Left colon (tissue), 2 donors: ENCODE measurements at places on chromosomes 1 and 21. TPM values are rescaled to one million over a fixed set of nuclear protein-coding genes. Genes with fewer than 3 reads are reported as not detected.

DNA sequence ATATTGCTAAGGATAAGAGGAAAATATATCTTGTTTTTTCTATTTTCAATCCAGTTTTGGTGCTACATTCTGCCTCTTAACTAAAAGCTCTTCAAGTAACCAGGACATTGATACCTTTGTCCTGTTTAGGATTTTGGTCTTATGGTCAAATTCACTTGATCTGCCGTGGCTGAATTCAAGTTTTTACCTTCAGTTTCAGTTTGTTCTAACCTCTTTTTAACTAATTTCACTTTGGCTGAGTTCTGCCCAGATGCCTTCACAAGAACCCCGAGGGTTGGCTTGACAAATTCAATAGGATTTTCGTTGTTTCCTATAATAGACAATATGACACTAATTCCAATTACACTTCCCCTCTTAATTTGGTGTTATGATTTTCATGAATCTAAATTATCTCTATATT lies 84.5 kb upstream of the C1orf21 start:
- no peak for DNase-seq

DNA sequence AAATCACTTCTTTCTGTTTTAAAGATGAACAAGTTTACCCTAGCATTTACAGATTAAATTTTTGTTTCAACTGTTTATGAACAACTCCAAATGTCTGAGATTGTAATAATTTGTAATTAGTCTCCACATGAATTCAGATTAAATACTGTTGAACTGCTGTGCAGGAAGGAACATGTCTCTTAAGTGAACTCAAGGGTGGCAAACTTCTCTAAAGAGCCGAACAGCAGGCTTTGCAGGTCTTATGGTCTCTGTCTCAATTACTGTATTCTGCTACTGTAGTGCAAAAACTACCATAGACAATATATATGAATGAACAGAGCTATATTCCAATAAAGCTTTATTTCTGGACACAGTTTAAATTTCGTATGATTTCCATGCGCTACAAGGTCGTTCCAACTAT lies 6.6 kb downstream of the RSBN1 start:
- DNase-seq, result no peak

GRCh38 chr1:20834780-20835179 lies 47.7 kb upstream of the HP1BP3 start:
- no peak for DNase-seq

LCE6A gene
- not detected for total RNA-seq

DNA sequence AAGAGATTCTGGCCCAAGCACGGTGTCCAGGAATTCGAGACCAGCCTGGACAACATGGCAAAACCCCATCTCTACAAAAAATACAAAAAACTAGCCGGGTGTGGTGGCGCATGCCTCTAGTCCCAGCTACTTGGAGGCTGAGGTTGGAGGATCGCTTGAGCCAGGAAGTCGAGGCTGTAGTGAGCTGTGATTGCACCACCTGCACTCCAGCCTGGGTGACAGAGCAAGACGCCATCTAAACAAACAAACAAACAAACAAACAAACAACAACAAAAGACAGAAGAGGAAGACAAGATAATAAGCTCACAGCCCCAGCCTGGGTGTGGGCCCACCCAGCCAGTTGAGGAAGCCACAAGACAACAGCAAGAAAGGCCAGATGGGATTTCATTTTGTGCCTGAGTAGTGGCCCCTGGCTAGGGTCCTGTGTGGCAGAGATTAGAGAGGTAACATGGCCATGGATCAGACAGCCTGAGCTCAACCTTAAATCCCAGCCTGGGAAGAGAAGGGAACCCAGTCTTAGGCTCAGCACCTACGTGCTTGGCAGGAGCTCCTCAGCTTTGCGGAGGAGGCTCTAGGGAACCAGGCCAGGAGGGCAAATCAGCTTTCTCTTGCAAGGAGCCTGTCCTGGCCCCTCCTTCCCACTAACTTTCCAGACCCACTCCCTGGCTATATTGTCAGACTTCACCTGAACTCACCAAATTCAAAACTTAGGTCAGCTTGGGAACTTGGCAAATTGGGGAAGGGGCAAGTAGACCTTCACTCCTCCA lies 4.9 kb upstream of the BEST4 start:
- DNase-seq, result peak; percentile 15

DNA sequence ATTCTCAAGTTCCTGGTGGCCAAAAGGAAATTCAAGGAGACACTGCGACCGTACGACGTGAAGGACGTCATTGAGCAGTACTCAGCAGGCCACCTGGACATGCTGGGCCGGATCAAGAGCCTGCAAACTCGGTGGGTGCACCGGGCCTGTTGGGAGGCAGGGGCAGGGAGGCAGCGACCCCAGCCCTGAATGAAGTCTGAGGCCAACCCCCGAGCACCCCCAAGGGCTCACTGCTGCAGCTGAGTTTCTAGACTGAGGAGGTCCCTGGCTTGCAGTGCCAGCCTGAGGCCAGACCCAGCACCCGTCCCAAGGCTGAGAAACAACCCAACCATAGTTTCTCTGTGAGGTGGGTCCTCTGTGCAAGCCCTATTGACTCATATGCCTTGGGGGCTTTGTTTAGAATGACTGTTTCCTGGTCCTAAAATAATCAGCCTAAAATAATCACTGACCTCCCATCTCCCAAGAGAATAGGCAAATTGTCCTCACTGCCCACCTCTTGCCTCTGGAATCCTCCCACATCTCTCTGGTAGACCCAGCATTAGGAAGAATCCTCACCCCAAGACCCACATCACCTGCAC lies 27.1 kb downstream of the CITED4 start:
- no peak for DNase-seq

- DNase-seq, result no peak
Measured at GRCh38 chr1:42963378-42964043, 4.8 kb upstream of the SLC2A1 start.

DNA sequence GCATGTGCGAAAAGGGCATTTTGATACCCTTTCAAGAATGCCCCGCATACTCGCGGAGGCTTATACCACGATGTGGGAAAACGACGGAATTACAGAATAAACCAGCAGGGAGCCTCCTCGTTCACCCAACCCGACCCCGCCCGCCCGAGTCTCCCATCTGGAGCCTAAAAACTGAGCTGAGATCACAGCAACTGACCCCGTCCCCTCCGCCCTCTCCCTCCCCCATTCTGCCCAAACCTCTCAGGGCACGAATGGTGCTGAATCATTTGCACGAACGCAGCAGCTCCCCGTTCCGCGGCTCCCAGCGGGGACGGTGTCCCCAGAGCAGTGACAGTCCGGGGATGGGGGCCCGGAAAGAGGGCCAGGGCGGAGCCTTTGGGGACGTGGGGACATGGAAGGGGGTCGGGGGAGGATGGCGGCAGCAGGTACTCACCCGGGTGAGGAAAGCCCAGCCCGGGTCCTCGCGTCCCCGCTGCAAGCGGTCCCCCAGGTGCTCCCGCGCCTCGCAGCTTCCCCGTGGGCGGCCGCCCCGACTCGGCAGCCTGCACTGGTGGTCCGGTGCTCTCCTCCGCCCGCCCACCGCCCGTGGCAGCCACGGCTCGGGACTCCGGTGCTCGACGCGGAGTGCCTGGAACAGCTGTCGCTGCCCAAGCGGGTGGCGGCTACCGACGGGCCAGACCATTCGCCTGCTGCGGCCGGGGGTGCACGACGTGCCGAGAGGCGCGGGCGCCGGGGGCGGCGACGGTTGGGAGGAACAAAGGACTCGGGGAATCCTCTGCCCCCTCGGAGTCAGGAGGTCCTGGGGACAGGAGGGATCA lies at the start of gene TTLL7:
TSS of gene TTLL7 (minus strand) at position 635 of the 818 bp plus-strand sequence. CDS start 46,921 bp downstream, outside the sequence.
- DNase-seq, result peak; percentile 84

- DNase-seq, result no peak
Measured at GRCh38 chr1:224623310-224623714, 7.2 kb downstream of the CNIH3 start.

SH3BP5L gene
- total RNA-seq, result 25.9 TPM

DNA sequence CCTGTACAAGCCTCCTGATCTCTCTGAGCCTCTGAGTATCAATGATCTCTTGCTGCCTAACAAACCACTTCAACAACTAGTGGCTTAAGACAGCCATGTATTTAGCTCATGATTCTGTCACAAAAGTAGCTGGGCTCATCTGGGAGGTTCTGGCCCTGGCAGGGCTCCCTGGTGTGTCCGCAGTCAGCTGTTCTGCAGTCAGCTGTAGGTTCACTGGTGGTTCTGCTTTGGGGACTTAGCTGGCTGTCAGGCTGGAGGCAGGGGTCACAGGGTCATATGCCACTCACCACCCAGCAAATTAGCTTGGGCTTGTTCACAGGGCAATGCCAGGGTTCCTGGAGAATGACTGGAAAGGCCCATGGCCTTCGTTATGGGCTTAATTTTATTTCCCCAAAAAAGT lies 64.8 kb downstream of the DISP3 start:
- no peak for DNase-seq

DNA sequence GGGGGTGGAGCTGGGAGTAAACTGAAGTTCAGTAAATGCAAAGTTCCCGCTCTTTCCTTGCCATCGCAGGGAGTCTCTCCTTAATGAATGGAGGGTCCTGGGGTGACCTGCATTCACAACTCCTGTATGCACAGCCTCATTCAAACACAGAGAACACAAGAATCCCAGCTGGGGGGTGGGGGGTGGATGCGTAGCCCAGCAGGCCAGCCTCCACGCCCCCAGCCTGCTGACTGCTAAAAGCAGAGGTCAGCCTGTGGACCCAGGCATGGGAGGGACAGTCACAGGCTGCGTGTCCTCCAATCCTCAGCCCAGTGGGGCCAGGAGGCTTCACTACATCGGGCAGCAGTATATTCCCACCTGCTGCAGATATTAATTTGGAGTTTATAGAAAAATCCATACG lies 263.1 kb downstream of the GRIK3 start:
- no peak for DNase-seq

CYP4X1 gene
- total RNA-seq, result 2.2 TPM

PKLR gene
- 1.0 TPM for total RNA-seq

DNA sequence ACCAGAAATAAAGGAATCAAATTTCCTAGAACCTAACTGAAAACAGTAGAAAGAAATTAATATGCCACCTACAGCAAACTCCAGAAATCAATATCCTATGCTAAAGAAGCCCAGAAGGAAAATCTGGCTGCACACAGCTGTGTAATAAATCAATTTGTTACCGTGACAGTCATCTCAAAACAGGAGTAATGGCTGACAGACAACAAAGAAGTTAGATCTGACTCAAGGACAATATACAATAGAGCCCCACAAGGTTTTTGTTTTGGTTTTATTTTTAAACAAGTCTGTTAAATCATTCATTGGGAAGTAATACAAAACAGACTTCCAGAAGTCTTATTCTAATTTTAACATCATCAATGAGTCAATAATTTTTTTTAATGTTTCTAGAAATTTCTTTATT lies 168.4 kb downstream of the RERE start:
- no peak for DNase-seq

GRCh38 chr21:34609244-34609932 lies 5.5 kb downstream of the RCAN1 start:
- DNase-seq, result no peak

- no peak for DNase-seq
Measured at GRCh38 chr1:153752571-153753195, 22.5 kb upstream of the SLC27A3 start.

SIPA1L2 gene
- total RNA-seq, result 89.8 TPM

FCRL1 gene
- 0.61 TPM for total RNA-seq

DNA sequence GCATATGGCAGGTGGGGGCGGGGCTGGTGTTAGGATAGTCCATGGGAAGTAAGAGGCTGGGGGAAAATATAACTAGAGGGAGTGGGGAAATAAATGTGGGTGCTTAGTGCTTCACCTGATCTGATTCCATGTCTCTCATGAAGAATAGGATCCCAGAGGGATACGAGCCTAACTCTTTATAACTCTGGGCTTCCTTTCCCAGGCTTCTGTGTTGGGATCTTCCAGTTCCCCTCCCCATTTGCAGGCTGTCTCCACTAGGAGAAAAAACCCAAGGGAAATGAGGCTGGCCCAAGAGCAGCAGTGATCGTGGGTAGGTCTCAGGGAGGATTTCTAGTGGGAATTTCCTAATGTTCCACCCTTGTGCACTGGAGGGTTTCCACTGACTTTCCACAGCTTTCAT lies 1.6 kb downstream of the KCNJ9 start:
- no peak for DNase-seq

GRCh38 chr1:158150523-158150922 lies 30.2 kb upstream of the CD1D start:
- DNase-seq, result no peak

GRCh38 chr1:93440706-93441105 lies 7.2 kb upstream of the FNBP1L start:
- DNase-seq, result no peak

DNA sequence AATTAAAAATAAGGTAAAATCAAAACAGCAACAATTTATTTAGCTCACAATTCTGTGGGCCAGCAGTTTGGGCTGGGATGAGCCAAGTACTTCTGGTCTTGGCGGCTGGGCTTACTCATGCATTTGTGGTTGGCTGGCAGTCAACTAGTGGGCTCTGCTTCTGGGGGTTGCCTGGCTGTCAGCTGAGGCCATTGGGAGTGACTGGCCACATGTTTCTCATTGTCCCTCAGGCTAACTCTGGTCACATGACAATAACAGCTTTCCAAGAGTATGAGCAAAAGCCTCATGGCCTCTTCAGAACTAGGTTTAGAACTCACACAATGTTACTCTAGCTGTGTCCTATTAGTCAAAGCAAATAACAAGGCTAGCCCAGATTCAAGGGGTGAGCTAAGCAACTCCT lies 15.6 kb upstream of the CHIA start:
- DNase-seq, result no peak

TNFRSF18 gene
- total RNA-seq, result 3.7 TPM

RPTN gene
- not detected for total RNA-seq

DNA sequence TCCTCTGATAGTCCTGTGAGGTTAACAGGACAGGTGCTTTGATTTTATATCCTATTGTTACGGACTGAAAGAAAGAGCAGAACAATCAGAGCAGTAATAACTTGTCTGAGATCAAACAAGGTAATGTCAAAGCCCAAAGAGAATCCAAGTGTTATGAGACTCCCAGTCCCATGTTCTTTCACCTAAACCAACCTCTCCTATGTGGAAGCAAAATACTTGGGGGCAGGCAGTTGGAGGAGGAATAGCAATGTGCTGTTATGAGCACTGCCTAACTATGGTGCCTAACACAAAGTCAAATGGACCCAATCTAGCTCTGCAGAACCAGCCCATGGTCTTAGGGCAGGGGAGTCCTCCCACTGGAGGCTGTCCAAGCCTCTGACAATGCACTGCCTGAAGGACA lies 28.1 kb downstream of the ACBD3 start:
- DNase-seq, result no peak

DNA sequence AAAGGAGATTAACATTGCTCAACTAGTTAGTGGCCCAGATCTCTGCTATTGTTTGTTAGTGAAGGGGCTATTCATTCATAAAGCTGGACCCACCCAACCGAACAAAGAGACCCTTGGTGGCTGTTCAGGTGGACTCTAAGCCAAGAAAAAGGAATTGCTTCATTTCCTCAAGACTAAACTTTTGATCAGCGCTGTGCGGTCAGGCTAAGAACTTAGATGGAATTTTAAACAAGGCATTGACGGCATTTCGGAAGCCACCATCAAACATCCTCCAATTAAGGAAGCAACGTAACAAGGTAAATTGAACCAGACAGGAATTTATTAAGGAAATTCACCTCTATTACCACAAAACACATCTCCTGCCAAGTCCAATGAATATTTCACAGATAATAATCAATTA lies 19.9 kb upstream of the SHCBP1L start:
- no peak for DNase-seq
